ENCODE measurements at places on chromosomes 11 and 22. TPM values are rescaled to one million over a fixed set of nuclear protein-coding genes. Genes with fewer than 3 reads are reported as not detected.

PDGFB gene
- not detected for total RNA-seq

BARX2 gene
- not detected for total RNA-seq

FAM227A gene
- 0.13 TPM for total RNA-seq

MIAT gene
- 0.63 TPM for total RNA-seq

MN1 gene
- total RNA-seq, result 25.9 TPM

CHADL gene
- total RNA-seq, result 1.1 TPM

PATE4 gene
- total RNA-seq, result not detected

RCOR2 gene
- total RNA-seq, result 1.8 TPM

OMP gene
- not detected for total RNA-seq

PLAAT2 gene
- total RNA-seq, result not detected

UCP3 gene
- 0.11 TPM for total RNA-seq

BID gene
- total RNA-seq, result 70.7 TPM

OR52A1 gene
- not detected for total RNA-seq

RIMBP3C gene
- 0.22 TPM for total RNA-seq

Data from GM23248 (cell line).